Hair follicular keratinocyte (primary cell): ENCODE measurements at places on chromosomes 11 and 22. TPM values are rescaled to one million over a fixed set of nuclear protein-coding genes. Genes with fewer than 3 reads are reported as not detected.

SLC1A2 gene
- total RNA-seq: not detected in 2 replicates

PGA3 gene
- not detected in 2 replicates for total RNA-seq

SCUBE2 gene
- 0.34 and 1.3 TPM in 2 replicates for total RNA-seq

TENM4 gene
- 9.4 and 15.3 TPM in 2 replicates for total RNA-seq

LUZP2 gene
- not detected in 2 replicates for total RNA-seq

GRM5 gene
- total RNA-seq: 0.04 TPM in 1 of 2 replicates, not detected in the other

OR8B8 gene
- not detected in 2 replicates for total RNA-seq

DERL3 gene
- total RNA-seq: 1.4 and 5.6 TPM in 2 replicates

OR8A1 gene
- not detected in 2 replicates for total RNA-seq

APBB1 gene
- 9.8 and 10.7 TPM in 2 replicates for total RNA-seq

PATE2 gene
- not detected in 2 replicates for total RNA-seq

CHEK2 gene
- total RNA-seq: 11.6 and 33.8 TPM in 2 replicates

NTM gene
- total RNA-seq: 17.3 and 21.6 TPM in 2 replicates

OR4A16 gene
- not detected in 2 replicates for total RNA-seq

HBB gene
- not detected in 2 replicates for total RNA-seq

KREMEN1 gene
- 13.8 and 16.2 TPM in 2 replicates for total RNA-seq

RANGAP1 gene
- total RNA-seq: 112 and 192 TPM in 2 replicates

CWC15 gene
- total RNA-seq: 28.1 and 38.8 TPM in 2 replicates

LRRC74B gene
- total RNA-seq: not detected in 2 replicates

HORMAD2 gene
- not detected in 2 replicates for total RNA-seq

PIWIL4 gene
- total RNA-seq: 0.47 TPM in 1 of 2 replicates, not detected in the other

CCDC15 gene
- total RNA-seq: 2.6 and 11.2 TPM in 2 replicates

MAPK11 gene
- 6.6 and 12.3 TPM in 2 replicates for total RNA-seq

MAPK8IP1 gene
- 1.6 and 2.4 TPM in 2 replicates for total RNA-seq

C11orf87 gene
- total RNA-seq: under 0.01 TPM in 1 of 2 replicates, not detected in the other

SMTNL1 gene
- total RNA-seq: not detected in 2 replicates
